ENCODE measurements at places on chromosomes 7 and 10.
A peak's percentile ranks its signal among the peaks of the same experiment; 100 is the strongest.

GRCh38 chr10:97123765-97124164 lies 62.0 kb downstream of the SLIT1 start:
- no peak for DNase-seq

GRCh38 chr10:116112232-116113231 lies 160.5 kb downstream of the GFRA1 start:
- DNase-seq: no peak

DNA sequence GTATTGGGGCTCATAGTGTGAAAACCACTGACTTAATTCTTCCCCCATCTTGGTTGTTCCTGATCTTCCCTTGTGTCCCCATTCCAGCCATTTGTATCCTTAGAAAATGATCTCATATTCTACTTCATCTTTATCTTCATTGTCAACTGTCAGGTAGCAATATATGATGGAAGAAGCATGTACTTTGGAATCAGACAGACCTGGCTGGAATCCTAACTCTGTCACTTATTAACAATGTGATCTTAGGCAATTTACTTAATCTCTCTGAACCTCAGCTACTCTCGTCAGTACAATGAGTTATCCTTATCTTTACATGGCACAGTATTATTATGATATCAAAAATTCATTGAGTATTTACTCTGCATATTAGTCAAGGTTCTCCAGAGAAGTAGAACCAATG lies 10.1 kb downstream of the CFTR start:
- no peak for DNase-seq

DNA sequence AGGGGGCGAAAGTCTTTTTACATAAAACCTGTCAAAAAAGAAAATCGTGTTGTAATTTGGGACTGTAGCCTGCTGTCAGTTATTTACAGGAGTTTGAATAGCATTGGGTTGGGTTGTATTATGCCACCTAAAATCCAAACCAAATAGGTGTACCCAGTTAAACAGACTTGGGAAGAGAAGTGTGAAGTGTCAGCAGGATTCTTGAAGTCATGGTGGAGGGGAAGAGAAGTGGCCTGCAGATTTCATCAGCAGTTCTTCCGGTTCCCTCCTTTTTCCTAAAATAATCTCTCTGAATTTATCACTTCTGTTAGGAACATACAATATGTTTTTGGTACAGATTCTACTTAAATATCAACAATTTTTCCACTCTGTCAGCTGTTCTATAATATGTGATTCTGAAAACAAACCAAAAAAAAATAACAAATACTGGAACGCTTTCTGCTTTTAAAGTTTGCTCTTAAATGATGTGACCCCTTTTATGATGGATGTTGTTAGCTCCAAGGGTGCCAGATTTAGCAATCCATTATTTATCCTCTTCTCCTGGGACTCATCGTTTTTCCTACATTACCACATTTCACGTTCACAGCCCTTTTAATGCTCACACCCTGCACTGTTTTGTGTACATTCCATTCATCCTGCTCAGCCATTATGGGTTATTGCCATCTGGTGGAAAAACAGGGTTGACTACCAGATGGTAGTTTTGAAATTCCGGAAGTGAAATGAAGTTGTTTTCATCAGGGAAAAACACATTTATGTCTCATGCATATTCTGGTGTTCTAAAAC lies 18.7 kb upstream of the ARHGAP12 start:
- peak; percentile 20 for DNase-seq

- no peak for DNase-seq
Measured at GRCh38 chr10:123269675-123270074, 115.5 kb downstream of the BUB3 start.

- DNase-seq: no peak
Measured at GRCh38 chr10:43254881-43255633, 11.8 kb downstream of the RASGEF1A start.

DNA sequence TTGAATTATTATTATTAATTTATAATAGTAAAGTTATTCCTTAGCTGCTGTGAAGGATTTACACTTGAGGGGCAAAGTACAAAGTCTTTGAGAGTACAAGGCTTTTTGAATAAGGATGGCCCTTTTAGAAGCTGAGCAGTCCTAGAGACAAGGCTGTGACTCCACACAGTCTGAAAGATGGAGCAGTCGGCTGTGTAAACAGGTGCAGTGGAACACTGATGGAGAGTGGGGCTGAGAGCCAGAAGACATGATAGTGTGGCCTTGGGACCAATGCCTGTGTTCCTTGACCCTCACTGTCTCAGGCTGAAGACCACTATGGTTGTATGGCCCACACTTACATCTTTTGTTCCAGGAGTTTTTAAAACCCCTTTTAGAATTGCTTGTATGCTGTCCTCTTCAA lies 311.2 kb upstream of the PHF14 start:
- no peak for DNase-seq

DNA sequence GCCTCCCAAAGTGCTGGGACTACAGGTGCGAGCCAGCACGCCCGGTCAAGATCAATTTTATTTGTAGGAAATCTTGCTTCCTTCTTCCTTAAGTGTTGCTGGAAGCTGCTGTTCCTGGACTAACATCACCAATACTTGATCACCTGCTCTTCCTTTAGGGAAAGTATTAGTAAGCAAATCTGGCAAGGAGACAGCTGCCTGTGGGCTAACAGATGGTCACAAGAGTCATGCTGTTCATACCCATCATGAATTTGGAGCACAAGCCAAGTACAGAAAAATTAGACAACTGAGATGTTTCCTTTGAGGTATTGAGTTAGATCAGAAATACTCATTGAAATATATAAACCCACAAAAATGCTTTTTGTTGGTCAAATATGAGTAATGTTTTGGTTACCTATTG lies 27.9 kb downstream of the BAIAP2L1 start:
- no peak for DNase-seq

DNA sequence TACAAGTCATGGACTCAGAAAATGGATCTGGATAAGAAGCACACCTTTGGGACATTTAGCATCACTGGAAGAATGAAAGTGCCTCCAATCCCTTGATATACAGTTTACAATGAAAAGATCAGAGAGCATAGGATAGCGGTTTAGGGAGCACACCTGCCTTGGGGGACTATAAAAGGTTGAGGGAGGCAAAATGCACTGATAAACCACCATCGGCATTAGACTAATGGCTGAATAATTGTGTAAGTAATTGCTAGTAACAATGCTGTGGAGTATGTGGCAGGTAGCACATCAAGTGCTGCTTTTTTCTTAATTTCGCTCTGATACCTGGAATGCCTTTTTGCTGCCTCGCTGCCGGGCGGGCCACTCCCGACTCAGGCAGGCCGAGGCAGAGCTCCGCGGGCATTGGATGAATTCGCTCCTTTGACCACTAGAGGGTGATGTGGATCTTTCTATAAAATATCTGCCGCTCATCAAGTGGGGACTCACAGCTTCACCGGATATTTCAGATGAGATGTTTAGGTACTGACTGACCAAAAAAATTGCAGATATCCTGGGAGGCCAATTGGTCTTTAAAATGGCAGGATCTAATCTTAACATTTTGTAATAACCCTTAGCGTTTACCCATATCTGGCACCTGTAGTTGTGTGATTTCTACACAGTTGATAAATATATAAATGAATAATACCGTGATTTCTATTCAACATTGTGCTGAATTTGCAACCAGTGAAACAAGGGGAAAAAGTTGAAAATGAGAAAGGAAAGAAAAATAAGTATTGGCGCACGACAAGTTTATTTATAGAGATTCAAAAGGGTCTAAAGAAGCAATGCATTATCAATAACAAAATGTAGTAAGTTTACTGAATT lies 116.8 kb upstream of the PRSS1 start:
- DNase-seq: peak; percentile 78

- no peak for DNase-seq
Measured at GRCh38 chr10:122197611-122198222, 73.4 kb upstream of the BTBD16 start.

DNA sequence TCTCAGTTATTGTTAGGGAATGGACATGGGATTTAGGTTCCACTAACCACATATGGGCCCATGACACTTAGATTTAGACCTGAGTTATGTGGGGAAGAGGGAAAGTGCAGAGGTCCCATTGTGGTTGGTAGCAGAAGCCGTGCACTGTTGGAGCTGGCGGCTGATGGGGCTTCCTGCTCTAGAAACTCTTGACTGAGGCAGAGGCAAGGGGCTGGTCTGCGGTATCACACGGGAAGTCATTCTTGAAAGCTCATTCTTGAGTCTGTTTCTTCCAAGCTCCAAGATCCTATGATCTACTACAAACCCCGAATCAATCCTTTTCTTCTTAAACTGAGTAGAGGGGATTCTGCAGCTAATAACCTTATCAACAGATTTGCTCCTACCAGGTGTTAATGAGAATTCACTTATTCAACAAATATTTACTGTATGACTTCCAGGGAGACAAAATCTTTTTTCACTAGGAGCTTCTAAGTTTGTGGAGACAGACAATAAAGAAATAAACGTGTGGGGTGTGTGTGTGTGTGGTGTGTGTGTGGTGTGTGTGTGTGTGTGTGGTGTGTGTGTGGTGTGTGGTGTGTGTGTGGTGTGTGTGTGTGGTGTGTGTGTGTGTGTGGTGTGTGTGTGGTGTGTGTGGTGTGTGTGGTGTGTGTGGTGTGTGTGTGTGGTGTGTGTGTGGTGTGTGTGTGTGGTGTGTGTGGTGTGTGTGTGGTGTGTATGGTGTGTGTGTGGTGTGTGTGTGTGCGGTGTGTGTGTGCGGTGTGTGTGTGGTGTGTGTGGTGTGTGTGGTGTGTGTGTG lies 57.1 kb downstream of the AOC1 start:
- peak; percentile 93 for DNase-seq

DNA sequence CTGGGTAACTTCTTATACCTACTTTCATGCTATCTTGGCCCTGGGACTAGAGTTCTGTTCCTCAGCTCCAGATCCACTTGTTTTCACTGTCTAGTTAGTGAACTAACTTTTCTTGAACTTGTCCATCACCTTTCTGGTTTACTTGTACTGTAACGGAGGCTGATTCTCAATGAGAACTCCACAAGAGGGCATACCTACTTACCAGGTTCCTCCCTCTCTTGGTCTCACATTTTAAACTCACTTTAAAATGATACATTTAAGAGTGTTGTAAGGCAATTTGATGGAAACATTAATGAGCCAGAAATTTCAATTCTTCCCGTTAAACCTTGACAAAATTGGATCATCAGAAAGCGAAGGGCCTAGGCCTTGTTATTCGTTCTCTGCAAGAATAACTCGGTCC lies 111.6 kb downstream of the MAGI2 start:
- DNase-seq: no peak

- DNase-seq: no peak
Measured at GRCh38 chr10:18294633-18295032, 154.4 kb downstream of the CACNB2 start.

GRCh38 chr10:5557799-5558771 lies 33.3 kb downstream of the CALML3 start:
- no peak for DNase-seq

DNA sequence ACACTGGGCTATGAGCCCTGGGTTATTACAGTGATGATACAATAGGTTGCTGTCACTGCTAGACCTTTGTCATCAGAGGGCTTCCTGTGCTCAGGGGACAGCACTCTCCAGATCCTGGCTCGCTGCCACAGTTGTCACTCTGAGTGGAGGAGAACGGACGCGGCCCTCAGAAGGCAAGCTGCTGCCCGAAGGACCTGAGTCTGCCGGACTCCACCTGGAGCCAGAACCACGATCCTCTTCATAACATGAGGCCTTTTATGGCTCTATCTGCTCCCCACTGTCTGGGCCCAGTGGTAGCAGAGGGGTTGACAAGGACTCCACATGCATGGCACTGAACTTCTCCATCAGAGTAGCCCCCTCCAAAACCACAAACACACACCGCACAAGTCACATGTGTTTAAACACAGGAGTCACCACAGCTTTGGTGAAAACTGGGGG lies 94.7 kb upstream of the EFCAB10 start:
- peak; percentile 9 for DNase-seq

- DNase-seq: no peak
Measured at GRCh38 chr10:124657806-124658205, 86.4 kb downstream of the FAM53B start.

- DNase-seq: no peak
Measured at GRCh38 chr7:144470078-144470477, 66.6 kb upstream of the NOBOX start.

DNA sequence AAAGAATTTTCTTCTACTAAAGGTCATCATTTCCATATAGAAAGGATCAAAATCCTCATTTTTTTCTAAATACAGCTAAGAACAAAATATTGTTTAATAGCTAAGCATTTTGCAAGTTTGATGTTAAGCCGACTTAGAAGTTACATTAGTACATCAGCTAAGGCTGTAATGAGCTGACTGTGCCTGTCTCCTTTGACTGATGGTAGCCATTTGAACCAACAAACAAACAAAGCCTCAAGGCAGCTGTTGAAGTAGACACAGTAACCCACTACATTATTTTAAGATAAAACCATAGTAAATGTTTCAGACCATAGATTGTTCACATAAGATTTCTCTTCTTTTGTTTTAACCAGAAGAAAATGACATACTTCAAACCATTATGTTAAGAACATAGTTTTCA lies 210.9 kb upstream of the VSTM2A start:
- no peak for DNase-seq

GRCh38 chr10:126090911-126091728 lies 194.8 kb downstream of the FANK1 start:
- peak; percentile 65 for DNase-seq

GRCh38 chr7:79461660-79462059 lies 8.2 kb upstream of the MAGI2 start:
- DNase-seq: no peak
